ENCODE measurements at places on chromosomes 2 and 18.
A peak's percentile ranks its signal among the peaks of the same experiment; 100 is the strongest.

- no peak for DNase-seq
These were observed 9.3 kb upstream of the MTERF4 start for GRCh38 chr2:241111440-241111805.

GRCh38 chr18:14221689-14222088 lies 89.5 kb upstream of the ZNF519 start:
- no peak for DNase-seq

- DNase-seq, result no peak
These were observed 17.2 kb downstream of the EHBP1 start for GRCh38 chr2:62722679-62723078.

GRCh38 chr2:83368916-83369315 lies 1090.2 kb downstream of the SUCLG1 start:
- no peak for DNase-seq

GRCh38 chr2:230934231-230935129 lies 9.4 kb upstream of the GPR55 start:
- DNase-seq, result no peak

GRCh38 chr18:74278058-74278457 lies 13.7 kb downstream of the CYB5A start:
- no peak for DNase-seq

DNA sequence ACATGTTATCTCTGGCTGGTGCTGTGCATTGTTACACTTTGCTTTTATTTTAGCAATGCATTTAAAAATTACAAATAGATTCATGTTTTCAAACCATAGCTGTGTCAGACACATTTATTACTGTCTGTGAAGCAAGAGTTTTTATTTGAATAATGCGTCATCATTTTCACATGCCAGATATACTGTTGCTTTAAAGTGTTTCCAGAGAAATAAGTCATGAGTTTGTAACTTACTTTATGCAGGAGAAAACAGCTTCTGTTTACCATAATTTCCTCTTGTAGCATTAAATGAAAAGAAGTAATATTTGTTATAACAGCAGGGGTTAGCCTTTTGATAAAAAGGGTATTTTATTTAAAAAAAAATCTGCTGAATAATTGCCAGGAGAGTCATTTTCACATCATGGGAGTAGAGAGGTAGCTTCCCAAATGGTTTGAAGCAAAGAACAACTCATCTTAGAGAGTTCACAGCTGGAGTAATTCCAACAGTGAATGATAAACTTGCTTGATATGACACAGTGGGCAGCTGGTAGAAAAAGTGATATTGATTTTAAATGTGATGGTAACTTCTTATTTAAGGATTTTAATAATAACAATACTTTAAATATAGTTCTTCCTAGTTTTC lies 1274.5 kb upstream of the CRIM1 start:
- DNase-seq, result no peak

DNA sequence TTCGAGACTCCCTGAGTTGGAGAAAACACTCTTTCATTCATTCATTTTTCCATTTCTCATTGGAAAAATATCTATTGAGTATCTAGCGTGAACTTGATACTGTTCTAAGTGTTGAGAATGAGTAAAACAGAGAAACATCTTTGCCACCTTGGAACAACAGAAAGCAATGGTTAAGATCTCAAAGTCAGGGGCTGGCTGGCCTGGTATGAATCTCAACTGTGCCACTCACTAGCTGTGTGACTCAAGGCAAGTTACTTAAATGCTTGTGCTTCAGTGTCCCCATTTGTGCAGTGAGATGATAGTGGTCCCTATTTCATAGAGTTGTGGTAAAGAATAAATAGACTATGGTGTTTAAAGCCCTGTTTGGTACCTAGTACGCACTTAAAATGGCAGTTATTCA lies 415.2 kb downstream of the NBAS start:
- DNase-seq, result no peak

DNA sequence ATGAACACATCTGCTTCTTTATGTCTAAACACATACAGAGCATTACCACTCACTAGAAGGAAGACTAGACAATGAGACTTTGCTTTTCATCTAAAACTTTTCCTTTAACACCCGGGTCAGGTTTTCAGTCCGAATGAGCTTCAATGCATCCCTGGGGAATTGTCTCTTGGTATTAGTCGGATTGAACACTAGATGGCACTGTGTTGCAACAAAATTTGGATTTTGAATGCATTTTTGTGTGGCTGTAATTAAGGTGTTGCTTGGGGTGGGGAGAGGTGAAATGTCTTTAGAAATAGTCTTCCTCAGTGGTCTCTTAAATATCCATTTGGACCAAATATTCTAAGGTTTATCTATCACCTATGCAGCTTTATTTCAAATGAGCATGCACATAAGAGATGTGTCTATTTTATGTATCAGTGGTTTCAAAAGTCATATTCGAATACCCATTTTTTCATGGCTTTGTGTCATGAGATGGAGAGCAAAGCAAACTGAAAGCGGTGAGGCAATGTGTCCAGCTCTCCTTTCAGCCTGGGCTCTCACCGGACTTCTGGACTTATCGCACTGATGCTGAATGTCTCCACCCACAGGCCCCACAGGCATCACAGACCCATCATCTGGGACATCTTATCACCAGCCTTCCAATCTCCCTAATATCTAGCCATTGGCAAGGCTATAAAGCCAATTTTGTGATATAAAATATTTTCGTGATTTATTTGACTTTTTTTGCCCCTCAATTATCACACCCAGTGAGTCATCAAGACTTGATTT lies 510.3 kb downstream of the RNF144A start:
- DNase-seq, result peak; percentile 21

- DNase-seq, result no peak
These were observed 5.1 kb downstream of the POLR1B start for GRCh38 chr2:112547333-112547732.

DNA sequence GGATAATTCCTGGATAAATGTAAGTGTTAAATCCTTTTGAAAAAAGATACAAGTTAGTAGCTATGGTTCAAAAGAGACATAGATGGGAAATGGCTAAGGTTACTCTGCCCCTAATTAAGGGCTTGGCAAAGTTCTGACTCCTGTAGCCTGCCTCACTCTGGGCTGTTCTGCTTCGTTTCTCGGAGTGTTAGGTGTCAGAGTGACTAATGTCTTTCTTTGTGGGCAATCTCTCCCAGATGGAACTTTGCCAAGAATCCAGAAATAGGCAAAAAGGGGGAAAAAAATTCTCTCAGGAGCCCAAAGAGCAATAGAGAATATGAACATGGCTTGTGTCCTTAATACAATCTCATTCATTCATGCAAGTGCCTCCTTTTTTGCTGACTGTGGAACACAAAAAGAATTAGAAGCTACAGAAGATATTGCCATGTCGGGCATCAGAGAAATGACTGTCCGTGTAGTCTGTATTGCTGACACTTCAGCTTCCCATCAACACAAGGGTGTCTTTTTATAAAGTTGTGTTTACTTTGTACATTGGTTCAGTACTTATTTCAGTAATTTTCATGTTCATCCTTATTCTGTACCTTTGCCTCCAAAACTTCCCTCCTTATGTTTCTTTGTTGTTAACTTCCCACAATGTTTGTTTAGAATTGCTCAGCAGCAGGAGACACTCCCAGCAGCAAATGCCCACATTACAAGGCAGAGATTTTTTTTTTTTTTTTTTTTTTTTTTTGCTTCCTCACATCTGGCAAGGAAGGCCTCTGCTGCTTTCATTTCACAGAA lies 134.0 kb downstream of the FTCDNL1 start:
- no peak for DNase-seq

GRCh38 chr18:22930089-22930713 lies 2.9 kb upstream of the RBBP8 start:
- peak; percentile 82 for DNase-seq

DNA sequence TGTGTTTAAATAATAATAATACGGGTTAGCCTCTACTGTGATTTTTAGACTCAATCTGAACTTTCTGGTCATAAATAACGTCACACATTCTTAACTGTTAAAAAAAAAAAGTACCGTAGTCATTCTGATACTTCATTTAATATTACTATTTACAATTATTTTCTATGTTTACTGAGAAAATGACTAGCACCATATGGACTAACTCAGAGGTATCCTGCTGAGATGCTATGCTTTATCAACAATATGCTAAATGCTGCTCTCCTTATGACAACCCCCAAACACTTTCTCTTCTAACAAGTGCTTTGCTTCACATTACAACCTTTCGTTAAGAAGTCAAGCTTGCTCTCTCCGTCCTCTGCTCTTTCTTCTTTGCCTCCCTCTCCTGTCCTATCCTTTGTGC lies 182.1 kb downstream of the AFF3 start:
- DNase-seq, result no peak

DNA sequence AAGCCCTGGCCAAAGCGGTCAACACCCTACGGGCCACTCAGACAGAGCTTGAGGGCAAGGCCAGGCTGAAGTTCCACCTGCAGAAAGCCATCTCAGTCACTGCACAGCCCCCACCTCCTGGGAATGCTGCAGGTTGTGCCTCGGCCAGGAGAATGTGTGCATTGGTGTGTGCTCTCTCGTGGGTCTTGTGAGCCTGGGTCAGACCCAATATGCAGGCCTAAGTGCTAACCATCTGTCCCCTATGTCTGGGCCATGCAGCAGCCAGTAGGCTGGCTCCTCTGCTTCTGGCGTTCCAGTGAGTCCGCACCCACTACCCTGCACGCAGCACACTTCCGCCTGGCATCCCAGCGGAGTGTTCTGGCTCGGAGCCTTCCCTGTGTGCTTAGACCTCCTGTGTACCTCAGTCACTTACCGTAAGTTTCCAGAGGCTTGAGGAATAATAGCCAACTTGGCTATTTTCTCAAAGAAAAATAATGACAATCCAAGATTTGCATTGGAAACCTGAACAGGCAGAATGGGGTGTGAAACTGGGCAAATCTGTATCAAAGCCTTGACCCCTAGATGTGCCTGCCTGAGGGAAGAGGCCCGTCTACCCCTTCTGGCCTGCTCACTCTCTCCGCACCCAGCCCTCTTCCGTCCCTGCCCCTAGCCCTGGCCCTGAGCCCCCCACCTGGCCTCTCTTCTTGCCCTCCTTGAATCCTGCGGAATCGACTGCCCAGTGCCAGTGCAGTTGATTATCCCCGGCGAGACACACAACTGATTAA lies 7.2 kb downstream of the SIX3 start:
- no peak for DNase-seq

Data from endothelial cell (in vitro differentiated cells).